ENCODE measurements at places on chromosomes 12 and 14.
A peak's percentile ranks its signal among the peaks of the same experiment; 100 is the strongest.

DNA sequence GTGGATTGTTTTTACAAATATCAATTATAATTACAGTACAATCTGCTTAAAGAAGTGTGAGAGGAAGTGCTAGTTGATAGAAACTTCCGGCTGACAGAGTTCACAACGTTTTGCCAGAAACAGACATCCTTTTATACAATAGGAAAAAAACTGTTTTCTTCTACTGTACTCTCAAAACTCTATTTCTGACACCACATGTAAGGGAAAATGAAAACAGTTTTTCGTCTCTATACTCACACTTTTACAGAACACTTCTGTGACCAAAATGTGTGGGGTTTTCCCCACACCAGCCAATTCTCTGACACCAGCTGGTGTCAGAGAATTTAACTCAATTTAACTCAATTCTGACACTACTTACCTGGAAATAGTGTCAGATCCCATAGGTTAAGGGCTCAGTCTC, 24.2 kb upstream of the HIF1A start:
- DNase-seq, result no peak

DNA sequence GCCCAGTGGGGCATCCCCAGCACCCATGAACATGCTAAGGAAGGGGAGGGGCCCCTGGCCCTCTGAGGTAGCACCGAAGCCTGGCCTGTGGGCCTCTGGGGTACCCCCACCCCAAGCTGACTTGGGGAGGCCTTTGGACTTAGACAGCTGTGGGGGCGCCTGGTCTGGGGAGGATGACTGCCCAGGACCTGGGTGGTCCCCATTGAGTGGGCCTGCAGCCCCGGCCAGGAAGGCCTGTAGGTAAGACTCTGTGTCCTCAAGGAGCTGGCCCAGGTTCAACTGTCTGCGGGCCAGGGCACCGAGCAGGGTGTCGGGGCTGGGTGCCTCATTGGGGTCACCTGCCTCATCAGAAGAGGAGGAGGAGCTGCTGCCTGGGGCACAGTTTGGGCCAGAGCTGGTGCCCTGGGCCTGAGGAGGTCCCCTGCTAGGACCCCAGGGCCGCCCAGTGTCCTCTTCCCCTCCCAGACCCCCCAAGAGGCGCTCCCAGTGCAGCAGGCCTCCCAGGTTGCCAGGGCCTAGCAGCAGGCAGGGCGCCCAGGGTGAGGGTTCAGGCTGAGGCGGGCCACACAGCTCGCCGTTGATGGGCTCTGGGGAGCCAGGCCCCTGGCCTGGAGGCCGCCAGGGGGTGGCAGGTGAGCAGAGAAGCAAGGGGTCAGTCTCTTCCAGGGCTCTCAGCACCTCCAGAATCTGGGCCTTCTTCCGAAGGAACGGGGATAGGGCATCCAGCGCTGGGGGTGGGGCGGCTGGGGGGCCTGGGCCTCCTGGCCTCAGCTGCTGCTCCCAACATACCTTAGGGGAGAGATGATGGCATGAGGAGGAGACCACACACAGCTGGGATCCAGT, 31.4 kb downstream of the NCKAP5L start:
- DNase-seq, result no peak

- DNase-seq, result no peak
Observed at GRCh38 chr14:73796893-73797542, 54.6 kb upstream of the PTGR2 start.

GRCh38 chr14:96103560-96104460, 64.6 kb downstream of the C14orf132 start:
- DNase-seq, result no peak

- no peak for DNase-seq
Observed at GRCh38 chr12:113170457-113170856, 14.8 kb downstream of the DDX54 start.

DNA sequence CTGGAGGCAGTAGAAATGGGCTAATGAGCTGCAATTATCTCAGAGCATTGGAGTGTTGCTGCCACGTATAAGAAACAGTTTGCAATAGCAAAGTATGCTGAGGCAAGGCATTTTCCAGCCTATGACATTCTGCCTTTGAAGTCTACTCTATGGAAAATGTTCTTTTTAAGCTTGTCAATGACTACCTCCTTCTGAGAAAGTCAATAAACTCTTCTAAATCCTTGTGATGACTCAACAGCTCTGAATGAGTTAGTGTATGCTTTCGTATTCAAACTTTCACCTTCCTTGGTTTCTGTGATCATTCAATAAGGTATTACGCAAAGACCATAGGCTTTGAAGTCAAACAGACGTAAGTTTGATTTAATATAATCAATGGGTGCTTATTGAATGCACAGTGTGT, 111.2 kb downstream of the CAPZA3 start:
- DNase-seq, result no peak

- DNase-seq, result no peak
Observed at GRCh38 chr14:41549821-41550607, 56.7 kb upstream of the LRFN5 start.

DNA sequence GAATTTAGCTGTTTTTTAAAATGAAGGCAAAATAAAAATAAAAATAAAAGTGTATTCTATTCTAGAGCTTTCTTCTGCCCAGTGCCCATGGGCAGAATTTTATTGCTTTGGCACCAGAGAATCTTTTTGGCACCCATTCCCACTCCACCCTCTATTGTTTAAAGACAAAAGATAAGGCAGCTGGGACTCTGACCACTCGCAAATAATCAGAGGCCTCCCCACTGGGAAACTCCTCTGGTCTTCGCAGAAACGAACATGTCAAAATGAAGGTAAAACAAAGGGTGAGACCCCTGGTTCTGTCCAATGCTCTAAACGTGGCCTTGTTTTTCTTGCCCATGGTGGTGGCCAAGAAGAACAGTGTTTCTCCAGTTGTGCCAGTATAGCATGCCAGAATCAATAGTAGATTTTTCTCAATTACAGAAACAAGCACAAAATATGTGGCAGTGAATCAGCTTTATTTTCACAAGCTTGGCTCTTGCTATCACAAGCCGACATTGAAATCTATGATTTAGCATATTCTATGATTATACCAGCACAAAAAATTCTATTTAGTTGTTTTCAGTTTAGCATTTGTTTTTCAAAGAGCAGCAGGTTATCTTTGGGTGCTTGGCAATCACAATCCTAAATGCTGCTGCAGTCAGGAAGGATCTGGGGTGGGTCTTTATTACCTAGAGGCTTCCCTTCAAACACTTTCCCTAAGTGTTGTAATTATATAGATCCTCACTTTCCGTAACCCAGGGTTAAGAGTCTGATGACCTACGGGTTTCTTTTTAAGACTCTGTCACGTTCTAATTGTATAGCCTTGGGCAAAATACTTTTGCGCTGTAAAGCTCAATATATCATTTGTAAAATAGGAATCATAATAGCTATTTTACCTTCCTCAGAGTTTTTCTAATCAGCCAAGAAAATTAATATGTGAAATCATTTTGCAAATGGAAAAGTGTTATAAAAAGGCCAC, 50.5 kb downstream of the KITLG start:
- no peak for DNase-seq

- no peak for DNase-seq
Observed at GRCh38 chr14:54767139-54767431, 135.5 kb downstream of the GCH1 start.

- no peak for DNase-seq
Observed at GRCh38 chr12:94831081-94831751, 172.3 kb downstream of the NDUFA12 start.

DNA sequence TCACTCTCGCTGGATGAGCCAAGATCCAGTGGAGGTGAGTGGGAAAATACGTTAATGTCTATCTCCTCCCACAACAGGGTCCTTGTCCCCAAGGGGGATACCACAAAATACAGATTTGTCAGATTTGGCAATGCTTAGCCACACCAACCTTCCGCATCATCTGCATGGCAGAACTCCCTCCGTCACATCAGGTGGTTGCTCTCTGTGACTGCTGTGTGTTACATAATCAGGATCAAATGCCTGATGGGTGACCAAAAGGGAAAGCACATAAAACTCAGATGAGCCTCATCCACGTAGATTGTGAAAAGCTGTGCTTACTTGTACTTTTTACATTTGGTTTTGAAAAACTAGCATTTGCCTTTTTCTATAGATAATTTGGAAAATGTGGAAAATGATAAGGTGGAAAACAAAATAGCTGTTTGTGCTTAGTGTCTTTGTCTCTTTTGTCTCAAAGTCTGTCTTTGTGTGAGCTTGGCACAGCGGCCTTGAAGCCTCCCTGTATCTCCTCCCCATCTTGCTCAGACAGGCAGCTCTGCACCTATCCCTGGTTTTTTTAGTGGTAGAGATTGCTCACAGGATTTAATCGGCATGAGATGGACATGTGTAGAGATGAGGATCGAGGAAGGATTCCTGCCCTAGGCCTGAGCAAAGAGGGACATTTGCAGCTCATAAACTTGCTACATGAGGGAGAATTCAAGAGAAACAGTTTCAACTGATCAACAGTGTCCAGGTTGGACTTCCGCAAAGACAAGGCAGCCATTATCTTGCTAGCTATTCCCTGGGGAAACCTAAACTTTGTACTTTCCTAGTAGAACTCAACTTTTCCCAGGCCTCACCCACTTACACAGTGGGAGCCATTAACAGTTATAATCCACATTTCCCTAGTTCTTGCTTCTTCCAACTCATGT, 3.6 kb upstream of the FGF6 start:
- DNase-seq, result no peak

DNA sequence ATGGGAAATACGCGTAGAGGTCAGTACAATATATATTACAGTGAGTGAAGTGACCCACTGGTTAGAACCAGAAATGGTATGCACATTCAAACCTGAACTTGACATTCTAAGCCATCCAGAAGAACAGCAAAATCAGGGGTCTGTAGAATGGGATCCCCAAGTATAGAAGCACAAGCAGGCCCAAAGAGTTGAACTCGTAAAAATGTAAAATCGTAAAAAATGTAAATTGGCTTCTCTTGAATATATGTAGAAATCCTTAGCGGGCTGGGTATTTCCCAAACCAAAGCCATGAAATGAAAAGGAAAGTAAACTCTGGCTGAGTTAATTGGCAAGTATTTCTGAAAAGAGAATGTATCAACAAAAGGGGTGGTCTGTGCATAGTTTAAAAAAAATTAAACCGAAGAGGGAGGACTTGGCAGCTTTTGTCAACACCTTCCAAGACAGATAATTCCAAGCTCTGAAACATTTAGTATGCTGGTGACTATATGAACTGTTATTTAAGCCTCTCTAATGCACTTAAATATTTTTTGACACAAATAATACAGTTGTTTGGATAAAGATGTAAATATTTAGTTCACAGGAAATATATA, 1505.6 kb upstream of the FLRT2 start:
- DNase-seq, result no peak

- DNase-seq, result no peak
Observed at GRCh38 chr14:100914597-100915021, 11.1 kb upstream of the RTL1 start.

DNA sequence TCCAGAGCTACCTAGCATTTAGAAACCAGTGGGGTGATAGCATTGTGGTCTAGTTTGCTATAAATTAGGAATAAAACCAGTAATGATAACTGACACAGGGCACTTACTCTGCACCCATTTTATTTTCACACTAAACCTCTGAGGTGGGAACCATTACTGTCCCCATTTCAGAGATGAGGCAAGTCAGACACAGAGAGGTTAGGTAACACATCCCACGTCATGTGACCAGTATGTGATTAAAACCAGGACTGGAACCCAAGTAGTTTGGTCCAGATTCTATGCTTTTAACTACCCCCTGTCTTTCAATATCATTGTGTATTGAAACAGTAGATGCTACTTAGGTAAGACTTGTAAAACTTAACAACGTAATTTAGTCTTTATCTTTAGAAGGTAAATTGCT, 110.2 kb downstream of the PLXNC1 start:
- DNase-seq, result no peak

DNA sequence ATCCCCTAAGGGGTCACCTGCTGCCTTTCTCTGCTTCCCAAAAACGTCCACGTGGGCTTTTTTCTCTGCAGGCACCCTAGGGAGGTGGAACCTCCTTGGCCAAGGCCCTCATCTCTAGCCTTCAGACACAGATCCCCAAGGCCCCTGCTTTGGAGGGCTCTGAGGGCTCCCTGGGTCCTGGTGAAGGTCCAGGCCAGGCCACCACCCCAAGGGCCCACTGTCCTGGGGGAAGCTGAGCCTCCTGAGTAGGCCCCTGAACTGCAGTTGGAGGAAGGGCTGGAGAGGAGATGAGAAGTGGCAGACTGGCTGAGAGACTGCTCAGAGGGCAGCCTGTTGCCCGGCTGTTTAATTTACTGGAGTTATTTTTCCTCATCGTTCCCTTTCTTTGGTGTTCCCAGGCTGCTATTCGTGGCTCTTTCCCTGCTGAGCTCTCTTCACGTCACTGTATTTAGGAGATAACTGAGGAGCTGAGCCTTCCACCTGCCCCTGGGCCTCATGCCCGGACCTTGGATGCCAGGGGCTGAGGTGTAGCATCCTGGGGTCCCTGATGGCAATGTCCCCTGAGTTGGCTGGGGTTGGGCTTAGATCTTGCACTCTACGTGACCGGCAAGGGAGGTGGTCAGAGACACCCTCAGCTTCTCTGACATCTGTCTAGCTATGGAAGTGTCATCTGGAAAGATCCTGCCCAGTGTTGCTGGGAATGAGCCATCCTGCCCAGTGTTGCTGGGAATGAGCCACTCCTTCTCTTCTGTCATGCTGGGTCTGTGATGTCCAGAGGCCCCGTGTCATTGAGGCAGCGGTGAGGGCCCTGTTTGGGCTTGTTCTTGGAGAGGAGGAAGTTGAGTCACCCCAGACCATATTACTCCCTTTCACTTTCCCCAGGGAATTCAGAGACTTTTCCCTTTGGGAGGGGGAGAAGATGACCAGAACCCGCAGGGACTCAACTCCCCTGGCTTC, 139.8 kb downstream of the TSPAN9 start:
- no peak for DNase-seq

DNA sequence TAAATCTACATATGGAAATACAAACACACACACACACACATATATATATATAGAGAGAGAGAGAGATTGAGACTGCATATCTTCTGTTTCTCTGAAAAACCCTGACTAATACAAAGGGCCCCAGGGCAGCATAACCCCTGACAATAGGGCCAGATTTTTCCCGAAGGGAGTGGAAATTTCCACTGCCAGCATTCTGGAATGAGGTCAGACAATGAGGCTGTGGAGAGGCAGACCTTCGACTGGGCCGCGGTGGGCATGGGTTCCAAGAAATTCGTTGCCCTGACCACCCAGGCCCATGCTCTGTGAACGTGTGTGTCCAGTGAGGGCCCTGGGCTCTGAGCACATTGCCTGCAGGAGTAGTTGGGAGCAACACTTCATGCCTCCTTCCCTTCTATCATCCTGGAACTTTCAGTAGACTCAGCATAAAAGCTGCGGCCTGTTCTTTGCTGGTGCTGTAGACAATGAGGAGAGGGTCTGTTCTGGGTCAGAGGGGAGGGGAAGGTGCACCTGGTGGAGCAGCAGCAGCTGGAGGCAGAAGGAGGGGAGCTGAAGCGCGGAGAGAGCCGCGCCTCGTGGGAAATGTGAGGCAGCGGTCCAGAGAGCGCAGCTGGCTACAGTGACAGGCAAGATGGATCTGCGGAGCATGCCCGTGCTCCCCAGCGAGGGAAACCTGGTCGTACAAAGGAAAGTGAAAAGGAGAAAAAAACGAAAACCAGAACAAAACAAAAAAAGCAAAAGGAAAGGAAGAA, 25.6 kb upstream of the CCDC60 start:
- DNase-seq, result peak; percentile 65
